ENCODE measurements at places on chromosomes 11 and 22.

- no peak for DNase-seq
Observed at GRCh38 chr11:44626645-44627044, 61.2 kb downstream of the CD82 start.

DNA sequence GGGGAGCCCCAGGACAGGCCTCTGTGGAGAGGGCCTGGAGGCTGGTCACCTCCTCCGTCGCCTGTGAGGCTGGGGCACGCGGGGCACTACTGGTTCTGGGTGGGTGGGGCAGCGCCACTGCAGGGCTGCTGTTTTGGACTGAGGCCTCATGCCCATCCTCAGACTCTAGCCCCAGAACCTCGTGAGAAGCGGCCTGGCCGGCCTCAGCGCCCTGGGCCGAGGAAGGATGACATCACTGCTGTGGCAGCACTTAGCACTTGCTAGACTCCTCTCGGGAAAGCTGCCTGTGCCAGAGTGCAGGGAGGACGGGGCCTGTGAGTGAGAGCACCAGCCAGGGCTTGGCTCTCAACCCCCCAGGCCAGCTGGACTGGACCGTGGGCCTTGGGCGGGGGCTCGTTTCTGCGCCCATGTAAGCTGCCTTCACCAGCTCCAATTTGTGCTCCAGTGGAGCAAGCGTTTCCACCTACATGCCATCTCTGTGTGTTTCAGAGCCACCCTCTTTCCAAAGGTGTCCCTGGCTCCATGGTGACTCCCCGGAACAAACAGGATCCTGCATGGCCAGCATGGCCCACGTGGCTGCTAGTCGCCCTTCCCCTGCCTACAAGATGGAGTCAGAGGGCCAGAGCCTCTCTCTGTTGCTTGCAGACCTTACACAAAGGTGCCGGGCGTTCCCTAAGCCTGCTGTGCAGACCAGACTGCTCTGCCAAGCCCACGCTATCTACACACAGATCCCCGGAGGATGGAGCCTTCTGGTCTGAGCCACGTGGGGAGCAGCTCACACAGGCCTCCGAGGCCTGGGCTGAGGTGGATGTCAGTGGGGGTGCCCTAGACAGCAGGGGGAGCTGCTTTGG, 102.9 kb downstream of the CTTN start:
- DNase-seq: no peak

GRCh38 chr22:27994481-27995331, 75.7 kb upstream of the PITPNB start:
- no peak for DNase-seq

GRCh38 chr11:114246321-114247069, 49.7 kb upstream of the NNMT start:
- no peak for DNase-seq

- no peak for DNase-seq
Observed at GRCh38 chr22:33006955-33007318, 51.2 kb downstream of the SYN3 start.

- DNase-seq: no peak
Observed at GRCh38 chr11:62605902-62606301, 4.2 kb upstream of the MTA2 start.

- no peak for DNase-seq
Observed at GRCh38 chr11:65057526-65057925, 827 bp downstream of the NAALADL1 start.

DNA sequence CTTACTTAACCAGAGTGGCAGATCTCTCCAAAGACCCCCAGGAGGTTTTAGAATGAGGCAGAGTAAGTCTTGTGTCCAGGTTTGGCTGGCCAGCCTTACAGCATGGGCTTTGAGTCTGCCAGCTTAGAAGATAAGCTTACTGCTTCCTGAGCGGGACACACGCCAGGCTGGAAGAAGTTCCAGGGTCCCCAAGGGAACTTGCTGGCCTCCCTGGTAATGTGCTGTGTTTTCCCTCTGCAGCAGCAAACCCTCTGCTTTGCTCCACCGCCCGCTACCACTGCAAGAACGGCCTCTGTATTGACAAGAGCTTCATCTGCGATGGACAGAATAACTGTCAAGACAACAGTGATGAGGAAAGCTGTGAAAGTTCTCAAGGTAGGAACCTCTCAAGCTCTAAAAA, 154.2 kb downstream of the LDLRAD3 start:
- DNase-seq: no peak

- no peak for DNase-seq
Observed at GRCh38 chr22:33853200-33854097, 66.8 kb downstream of the LARGE1 start.

- DNase-seq: no peak
Observed at GRCh38 chr11:100640646-100641045, 46.4 kb upstream of the ARHGAP42 start.

- no peak for DNase-seq
Observed at GRCh38 chr11:133663135-133663985, 131.1 kb upstream of the OPCML start.
